Activated CD8-positive, alpha-beta memory T cell treated with anti-CD3 and anti-CD28 coated beads for 24 hours (primary cell): ENCODE measurements at places on chromosomes 4 and X.

GRCh38 chr4:55125763-55126541 lies 557 bp upstream of the KDR start:
- DNase-seq: no peak

DNA sequence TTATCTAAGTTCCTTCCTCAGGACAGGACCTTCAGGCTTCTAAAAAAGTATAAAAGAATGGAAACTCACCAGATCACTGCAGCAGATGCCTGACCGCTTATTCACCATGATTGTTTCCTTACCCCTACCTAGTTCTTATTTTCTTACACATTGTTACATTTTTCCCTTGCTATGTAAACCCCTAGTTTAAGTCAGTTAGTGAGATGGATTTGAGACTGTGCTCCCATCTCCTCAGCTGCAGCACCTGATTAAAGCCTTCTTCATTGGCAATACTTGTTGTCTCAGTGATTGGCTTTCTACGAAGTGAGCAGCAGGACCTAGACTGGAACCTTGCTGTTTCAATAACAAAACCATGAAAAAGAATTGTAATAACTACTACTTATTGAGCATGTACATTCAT lies 4.7 kb downstream of the SPARCL1 start:
- DNase-seq: no peak

- DNase-seq: no peak
Observed at GRCh38 chrX:143378851-143379250, 138.4 kb downstream of the SPANXN3 start.

DNA sequence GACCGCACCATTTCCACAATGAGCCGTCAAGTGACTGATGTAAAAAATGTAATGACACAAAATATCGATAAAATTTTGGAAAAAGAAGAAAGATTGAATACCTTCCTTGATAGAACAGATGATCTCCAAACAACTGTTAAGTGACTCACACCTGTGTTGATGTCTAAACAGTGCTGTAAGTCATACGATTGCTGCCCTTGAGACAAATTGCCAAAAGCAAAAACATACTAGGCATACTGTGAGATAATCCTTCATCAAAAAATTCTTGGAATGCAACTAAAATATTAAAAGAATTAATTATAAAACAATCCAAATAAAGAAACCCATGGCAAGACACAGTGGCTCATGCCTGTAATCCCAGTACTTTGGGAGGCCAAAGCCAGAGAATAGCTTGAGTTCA lies 53.4 kb downstream of the HNRNPD start:
- no peak for DNase-seq

GRCh38 chrX:33086886-33087285 lies 124.5 kb downstream of the DMD start:
- DNase-seq: no peak

DNA sequence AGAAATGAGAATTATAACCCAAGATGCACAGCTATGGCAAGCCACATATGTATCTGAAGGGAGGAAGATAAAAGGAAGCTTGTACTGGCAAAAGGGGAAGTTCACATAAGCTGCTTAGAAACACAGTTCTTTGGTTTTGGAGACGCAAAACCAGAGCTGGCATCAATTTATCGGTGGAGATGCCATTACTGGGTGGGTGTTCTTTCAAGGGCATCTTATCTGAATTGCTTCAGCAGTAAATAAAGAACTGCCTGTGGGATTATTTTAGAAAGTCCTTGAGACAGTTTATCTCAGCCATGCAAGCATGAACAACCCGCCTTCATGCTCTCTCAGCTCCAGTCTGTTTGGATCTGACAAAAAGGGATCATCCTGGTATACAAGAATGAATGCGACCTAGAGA lies 60.8 kb downstream of the DDX60 start:
- no peak for DNase-seq

DNA sequence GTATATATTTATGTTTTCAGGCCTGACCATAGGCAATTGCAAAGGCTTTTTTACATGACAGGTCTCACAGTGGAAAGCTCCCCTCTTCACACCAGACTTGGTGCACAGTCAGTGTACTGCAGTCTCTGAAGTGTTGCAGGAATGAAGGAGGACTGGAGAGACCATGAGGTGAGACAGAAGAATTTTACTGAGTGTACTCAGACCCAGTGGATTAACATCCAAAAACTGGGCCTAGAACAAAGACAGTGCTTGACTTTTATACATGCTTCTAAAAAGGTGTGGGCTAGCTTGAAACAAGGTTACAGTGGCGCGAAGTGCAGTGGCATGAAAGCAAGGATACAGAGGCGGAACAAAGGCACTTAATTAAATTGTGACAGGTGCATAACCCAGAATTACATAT lies 822.9 kb downstream of the RAPGEF2 start:
- no peak for DNase-seq

- no peak for DNase-seq
Observed at GRCh38 chrX:56025872-56026571, 206.1 kb upstream of the KLF8 start.

DNA sequence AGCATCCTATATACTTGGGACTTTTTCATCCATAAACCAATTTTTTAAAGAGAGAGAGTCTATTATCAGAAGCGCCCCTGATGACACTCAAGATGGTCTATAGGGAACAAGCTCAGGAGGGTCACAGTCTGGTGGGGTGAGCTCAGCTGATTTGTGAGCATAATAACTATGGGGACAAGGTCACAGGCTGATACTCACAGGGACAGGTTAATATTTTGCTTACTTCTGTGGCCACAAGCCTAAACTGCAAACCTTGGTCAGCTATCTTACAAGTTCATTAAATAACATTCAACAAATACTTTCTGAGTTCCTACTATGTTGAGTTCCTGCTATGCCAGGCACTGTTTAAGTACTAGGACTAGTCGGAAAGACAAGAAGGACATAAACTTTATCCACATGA lies 10.2 kb upstream of the CCDC149 start:
- DNase-seq: no peak

GRCh38 chr4:147542229-147542990 lies 61.5 kb downstream of the EDNRA start:
- DNase-seq: no peak

DNA sequence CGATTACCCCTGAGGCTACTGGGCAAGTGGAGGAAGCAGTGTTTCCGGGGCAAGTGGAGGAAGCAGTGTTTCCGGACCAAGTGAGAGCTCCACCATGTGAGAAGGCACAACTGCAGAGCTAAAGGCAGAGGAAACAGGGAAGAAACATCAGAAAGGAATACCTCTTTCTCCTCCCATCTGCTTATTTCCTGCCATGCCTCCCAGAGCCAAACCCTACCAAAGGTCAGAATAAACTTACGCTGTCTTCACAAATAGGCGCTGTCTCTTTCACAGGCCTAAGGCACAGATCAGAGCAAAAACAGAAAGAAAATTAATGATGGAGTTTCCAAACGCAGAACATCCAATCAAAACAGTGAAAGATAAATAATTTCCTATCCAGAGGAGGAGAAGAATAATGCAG lies 153.0 kb downstream of the ATOH1 start:
- DNase-seq: no peak

DNA sequence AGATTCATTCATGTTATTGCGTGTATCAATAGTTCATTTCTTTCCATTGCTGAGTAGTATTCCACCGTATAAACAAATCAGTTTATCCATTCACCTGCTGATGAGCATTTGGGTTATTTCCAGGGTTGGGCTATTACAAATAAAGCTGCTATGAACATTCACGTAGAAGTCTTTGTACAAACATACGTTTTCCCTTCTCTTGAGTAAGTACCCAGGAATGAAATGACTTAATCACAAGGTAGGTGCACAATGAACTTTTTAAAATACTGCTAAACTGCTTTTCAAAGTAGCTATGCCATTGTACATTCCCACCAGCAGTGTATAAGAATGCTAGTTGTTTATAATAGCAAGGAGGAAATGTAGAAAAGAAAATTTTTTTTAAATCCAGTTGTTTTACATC lies 35.9 kb downstream of the SYTL4 start:
- DNase-seq: no peak

- no peak for DNase-seq
Observed at GRCh38 chr4:141759796-141760425, 123.5 kb downstream of the IL15 start.

DNA sequence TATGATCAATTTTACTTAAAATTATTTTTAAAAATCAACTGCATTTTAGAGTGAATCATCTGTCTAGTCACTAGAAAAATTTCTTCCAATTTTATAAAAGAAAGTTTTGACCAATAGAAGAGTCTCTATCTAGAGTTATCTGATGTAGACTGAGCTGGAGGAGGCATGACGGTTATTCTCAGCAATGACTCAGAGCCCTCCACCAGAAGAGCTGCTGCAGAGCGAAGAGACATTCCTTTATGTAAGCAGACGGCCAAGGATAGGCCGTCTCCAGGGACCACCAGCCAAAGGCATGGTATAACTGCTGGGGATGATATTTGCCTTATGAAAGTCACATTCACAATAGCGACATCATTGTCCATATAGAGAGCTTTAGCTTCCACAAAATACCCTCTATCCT lies 23.0 kb downstream of the LDB2 start:
- no peak for DNase-seq

GRCh38 chr4:53559021-53559620 lies 32.2 kb downstream of the LNX1 start:
- DNase-seq: no peak

DNA sequence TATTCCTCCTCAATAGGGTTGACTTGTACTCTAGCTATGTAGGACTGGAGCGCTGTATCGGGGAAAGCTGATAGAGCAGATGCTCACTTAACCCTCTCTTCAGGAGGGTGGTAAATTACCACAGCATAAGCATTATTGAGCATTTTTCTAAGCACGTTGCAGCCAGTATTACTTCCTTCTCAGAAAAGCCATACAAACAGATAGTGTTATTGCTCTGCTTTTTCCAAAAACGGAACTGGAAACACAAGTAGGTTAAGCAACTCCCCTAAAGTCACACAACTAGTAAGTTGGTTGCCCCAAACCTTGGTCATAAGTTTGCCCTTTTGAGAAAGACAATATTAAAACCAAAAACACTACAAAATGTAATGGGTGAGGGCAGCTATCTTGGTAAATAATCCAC lies 73.9 kb downstream of the REELD1 start:
- no peak for DNase-seq

- DNase-seq: no peak
Observed at GRCh38 chr4:132707955-132708354, 441.1 kb upstream of the PCDH10 start.

DNA sequence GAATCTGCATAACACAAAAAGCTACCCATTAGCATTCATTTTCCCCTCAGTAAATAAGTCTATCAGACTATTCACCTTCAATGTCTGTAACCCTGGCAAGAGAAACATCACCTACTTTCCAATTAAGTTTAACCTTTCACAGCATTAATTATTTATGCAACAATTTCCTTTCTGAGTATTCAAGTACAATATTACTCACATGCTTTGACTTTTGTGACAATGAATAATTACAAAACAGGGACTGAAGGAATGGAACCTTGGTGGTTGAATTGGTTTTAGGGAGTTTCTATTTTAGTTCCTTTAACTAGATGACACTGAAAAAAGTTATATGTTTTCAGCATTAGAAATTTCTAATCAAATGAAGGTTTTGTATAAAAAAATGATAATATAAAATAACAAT lies 932.3 kb upstream of the EPHA5 start:
- no peak for DNase-seq

DNA sequence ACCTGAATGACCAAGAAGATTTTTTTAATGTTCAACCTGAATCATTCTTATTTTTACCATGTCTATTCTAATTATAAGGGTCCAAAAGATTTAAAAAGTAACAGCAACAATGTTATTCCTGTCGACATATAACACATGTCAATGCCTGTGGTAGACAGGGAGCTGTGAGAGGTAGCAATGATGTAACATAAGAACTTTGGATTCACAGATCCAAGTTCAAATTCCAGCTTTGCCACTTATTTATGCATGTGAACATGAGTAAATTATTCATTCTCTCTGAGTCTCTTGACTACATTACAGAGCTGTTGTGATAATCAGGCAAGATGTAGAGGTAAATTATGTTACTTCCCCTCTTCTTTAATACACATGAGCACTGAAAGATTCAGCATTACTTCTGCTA lies 54.5 kb downstream of the KLHL8 start:
- no peak for DNase-seq

- no peak for DNase-seq
Observed at GRCh38 chr4:79948739-79949138, 124.3 kb downstream of the ANTXR2 start.

DNA sequence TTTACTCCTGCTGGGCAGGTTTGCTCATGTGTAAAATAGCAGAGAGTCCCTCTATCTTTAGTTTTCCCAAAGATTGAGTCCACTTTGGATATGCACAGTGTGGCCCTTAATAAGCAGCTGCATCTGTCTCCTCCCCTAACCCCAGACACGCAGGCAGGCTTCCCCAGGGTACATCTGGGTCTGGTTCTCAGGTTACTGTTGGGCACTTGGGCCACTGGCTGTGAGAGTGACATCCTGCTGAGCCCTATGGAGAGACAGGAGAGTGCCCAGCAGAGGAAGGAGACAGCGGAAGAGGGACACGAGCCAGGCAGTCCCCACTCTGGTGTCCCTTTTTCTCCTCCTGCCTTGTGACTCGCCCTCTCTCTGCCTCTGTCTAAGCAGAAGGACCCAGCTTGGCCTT lies 16.0 kb downstream of the XK start:
- no peak for DNase-seq

GRCh38 chrX:100980608-100981497 lies 11.3 kb downstream of the ARL13A start:
- no peak for DNase-seq

GRCh38 chrX:39574178-39574577 lies 523.6 kb downstream of the BCOR start:
- no peak for DNase-seq

DNA sequence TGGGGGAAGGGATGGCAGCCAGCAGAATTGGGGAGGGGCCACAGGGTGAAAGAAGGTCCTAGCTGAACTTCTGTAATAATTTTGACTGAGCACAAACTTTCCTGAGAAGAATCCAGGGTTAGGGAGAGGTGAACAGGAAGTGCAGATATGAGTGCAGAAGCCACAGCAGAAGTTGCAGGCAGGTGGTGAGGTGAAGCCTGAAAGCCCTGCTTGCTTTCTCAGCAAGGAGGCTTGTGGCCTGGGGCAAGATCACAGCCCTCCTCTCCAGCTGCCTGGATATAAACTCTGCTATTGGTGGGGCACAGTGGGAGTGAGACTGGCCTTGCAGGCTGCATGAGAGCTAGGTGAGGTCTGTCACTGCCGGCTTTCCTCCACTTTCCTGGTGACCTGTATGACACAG lies 44.1 kb upstream of the UPRT start:
- no peak for DNase-seq

GRCh38 chr4:145452447-145453162 lies 29.0 kb upstream of the SMAD1 start:
- no peak for DNase-seq
